Activated T-helper 1 cell treated with anti-CD3 and anti-CD28 coated beads, Interleukin-12 subunit alpha, Interleukin-12 subunit beta, Interleukin-2, Interleukin-4 antibody, amounts not matched to agents 30 ng/mL and 10 ng/mL and 1 ng/mL, durations not matched to agents 14 hours and 24 hours and 36 hours (primary cell): ENCODE measurements at places on chromosomes 2 and 18. TPM values are rescaled to one million over a fixed set of nuclear protein-coding genes. Genes with fewer than 3 reads are reported as not detected.

Gene IL36G
- total RNA-seq = not detected in 2 replicates

Gene TXNDC9
- 37.0 and 37.3 TPM in 2 replicates for total RNA-seq

Gene WNT10A
- total RNA-seq = 0.10 and 0.18 TPM in 2 replicates

Gene TYMS
- 246 and 257 TPM in 2 replicates for total RNA-seq

Gene DUSP19
- 1.0 and 1.7 TPM in 2 replicates for total RNA-seq

Gene PRSS56
- not detected in 2 replicates for total RNA-seq

Gene CROCC2
- total RNA-seq = not detected in 2 replicates

DNA sequence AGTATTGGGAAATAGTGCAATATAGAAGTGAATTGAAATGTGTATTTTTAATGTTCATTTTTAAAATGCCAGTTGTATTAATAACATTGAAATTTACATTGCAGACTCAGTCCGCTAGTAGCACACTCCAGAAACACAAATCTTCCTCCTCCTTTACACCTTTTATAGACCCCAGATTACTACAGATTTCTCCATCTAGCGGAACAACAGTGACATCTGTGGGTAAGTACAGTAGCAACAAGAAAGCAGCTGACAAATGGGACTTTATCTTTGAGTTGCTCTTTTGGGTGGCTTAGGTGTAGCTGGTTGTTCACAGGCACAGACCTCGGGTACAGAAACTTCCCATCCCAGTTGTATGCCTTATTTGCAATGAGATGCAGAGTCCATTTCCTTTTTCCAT lies 118.2 kb upstream of the IL1R2 start:
- peaks cover 8% of the 10 kb centered on the region for H3K4me1 ChIP-seq
- DNase-seq = no peak
- no peaks in the 10 kb centered on the region for H3K27me3 ChIP-seq
- H3K27ac ChIP-seq = peak overlapping the region; percentile 20

- no peak overlapping the region for H3K4me3 ChIP-seq
- no peaks in the 10 kb centered on the region for H3K36me3 ChIP-seq
- no peaks in the 10 kb centered on the region for H3K4me1 ChIP-seq
- DNase-seq = no peak
Observed at GRCh38 chr2:132789066-132789465, 119.1 kb upstream of the LYPD1 start.

DNA sequence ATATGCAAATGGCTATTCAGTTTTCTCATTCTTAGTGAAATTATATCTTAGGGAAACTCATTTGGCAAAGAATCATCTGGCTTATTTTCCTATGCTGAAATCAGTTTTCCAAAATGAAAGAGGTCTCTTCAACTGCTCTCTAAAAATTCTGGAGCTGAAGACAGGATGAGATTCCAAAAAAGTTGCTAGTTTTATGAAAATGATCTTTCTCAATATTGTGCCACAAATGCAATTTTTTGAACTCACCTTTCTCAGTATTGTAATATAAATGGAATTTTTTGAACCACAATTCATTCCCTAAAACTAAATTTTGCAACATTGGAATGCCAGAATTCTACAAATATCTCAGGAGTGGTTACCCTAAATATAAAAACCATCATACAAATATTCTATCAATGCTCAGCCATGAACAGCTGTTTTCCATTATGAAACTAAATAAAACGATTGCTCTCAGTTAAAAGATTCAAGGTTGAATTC lies 147.7 kb upstream of the PKDCC start:
- peaks cover 21% of the 10 kb centered on the region for H3K27me3 ChIP-seq
- H3K36me3 ChIP-seq = no peaks in the 10 kb centered on the region
- H3K4me3 ChIP-seq = no peak overlapping the region
- DNase-seq = no peak

DNA sequence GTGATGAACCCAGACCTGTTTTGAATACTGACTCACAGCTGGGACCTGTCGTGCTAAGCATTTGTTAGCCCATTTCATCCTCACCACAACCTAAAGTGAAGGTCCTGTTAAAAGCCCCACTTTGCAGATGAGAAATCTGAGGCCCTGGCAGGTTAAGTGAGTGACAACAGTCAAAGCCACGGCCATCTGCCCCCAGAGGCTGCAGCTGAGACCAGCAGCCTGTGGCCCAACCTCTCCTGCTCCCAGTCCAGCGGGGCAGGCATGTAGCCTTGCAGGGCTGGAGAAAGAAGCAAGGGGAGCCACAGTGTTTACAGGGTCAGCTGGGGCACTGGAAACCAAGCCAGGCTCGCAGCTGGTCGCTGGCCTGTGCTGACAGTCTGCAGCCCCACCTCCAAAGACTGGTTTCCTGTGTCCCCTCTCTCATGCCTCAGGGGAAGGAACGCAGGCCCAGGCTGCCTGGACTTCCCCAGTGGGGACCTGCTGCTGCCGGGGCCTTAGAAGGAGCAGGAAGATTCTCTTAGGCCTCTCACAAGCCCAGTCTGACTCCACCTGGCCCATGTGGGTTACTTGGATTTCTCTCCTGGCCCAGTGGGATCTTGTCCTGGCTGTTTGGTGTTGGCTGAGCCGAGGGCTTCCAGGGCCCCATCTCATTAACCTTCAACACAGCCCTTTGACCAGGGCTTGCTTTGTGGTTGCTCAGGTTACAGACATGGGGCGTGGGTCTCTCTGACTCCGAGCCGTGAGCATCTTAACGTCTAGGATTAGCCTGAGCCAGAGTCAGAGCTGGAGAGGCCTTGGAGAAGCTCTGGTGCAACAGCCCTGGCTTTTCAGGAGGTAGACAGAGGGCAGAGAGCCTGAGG lies 1.7 kb downstream of the INPP5D start:
- peaks cover 51% of the 10 kb centered on the region for H3K4me1 ChIP-seq
- H3K36me3 ChIP-seq = peaks cover 17% of the 10 kb centered on the region
- no peak for DNase-seq
- H3K27ac ChIP-seq = peak overlapping the region; percentile 99
- no peaks in the 10 kb centered on the region for H3K27me3 ChIP-seq

GRCh38 chr2:137420744-137421143 lies 543.5 kb upstream of the HNMT start:
- H3K27me3 ChIP-seq = no peaks in the 10 kb centered on the region
- no peak overlapping the region for H3K4me3 ChIP-seq
- DNase-seq = no peak
